ENCODE measurements at places on chromosomes 16 and 17.

DNA sequence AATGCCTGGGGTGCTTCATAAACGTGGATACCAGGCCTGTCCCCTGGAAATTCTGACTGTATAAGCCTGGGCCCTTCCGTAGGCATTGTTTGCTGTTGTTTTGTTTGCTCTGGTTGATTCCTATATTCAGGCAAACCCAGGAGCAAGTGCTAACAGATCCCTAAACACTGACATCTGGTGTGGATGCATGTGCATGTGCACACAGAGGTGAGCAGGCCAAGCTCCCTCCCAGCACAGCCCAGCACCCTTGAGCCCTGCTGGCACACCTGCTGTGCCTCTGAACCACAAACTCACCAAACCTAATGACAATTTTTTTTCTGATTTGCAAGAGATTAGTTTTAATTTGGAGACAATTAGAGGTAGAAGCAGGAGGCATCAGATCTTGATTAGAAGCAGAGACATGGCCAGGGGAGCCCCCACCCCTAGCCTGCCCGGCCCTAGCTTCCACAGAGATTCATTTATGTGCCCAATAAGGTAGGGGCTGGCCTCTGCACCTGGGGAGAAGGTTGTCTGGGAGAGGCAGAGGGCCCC lies 40.4 kb downstream of the TMEM132E start:
- DNase-seq, result no peak

DNA sequence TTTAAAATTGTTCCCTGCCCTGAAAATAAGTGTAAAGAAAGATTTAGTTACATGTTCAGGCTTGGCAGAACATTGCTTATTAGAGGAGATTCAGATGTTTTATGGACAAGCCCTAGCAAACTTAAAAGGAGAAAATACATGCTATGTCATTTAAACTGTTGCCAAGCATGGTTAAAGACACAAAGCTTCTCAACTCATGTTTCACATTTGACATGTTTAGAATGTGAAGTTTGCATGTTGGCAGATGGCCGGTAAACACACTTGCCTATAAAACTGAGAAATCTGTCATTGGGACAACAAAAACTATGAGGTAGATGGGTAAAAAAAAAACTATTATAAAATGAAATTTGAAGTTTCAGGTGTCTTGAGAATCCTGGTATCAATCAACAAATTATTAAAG lies 5.8 kb downstream of the KRTAP29-1 start:
- no peak for DNase-seq

GRCh38 chr16:27273670-27274423 lies 5.3 kb upstream of the NSMCE1 start:
- DNase-seq, result no peak

DNA sequence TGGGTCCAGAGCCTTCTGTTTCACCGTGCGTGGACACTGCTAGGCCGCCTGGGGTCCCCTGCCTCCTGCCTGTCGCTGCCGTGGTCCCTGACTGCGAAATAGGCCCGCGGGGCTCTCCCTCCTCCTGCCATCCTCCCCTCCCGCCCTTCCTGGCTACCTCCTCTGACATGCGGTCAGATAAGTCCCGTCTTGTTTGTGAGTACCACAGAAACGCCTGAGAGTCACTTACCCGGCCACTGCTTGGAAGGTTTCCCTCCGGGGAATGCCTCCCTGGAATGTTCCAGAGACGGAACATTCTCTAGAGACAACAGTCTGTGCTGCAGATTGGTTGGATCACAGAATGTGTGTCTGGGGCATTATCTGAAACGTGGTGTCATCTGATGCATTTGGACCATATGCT lies 22.7 kb downstream of the CIBAR2 start:
- no peak for DNase-seq

- DNase-seq, result no peak
Observed at GRCh38 chr16:64889446-64889845, 232.4 kb downstream of the CDH11 start.

DNA sequence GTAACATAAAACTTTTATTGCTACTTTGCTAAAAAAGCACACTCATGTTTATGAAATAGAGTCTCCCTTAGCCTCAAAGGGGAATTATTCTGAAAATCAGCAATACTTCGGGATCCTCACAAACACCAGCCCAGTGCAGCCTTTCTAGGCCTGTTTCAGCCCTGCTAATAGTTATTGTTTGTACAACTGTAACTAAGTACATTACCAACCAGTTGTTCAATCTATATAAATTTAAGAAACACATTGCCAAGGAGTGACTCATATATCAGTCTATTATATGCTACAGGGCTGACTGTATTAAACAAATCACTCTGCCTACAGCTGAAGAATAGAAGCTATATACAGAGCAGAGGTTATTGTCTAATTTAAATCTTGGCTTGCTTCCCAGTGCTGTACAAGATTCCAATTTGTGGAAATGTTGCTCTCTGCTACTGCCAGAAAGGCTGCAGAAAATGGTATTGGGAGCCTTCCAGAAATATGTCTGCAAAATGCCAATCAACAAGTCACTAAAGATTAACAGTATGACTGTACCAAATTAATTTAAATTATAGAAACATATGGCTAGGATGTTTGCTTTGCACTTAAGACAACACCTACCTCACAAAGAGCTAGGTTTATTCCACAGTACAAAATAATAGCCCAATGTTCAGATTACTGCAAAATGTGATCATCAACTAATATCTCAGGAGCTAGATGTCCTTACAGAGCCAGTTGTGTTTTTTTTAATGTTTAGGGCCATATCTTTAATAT lies 49.7 kb downstream of the TOX3 start:
- DNase-seq, result no peak

- DNase-seq, result no peak
Observed at GRCh38 chr16:3769013-3769412, 51.7 kb upstream of the TRAP1 start.

DNA sequence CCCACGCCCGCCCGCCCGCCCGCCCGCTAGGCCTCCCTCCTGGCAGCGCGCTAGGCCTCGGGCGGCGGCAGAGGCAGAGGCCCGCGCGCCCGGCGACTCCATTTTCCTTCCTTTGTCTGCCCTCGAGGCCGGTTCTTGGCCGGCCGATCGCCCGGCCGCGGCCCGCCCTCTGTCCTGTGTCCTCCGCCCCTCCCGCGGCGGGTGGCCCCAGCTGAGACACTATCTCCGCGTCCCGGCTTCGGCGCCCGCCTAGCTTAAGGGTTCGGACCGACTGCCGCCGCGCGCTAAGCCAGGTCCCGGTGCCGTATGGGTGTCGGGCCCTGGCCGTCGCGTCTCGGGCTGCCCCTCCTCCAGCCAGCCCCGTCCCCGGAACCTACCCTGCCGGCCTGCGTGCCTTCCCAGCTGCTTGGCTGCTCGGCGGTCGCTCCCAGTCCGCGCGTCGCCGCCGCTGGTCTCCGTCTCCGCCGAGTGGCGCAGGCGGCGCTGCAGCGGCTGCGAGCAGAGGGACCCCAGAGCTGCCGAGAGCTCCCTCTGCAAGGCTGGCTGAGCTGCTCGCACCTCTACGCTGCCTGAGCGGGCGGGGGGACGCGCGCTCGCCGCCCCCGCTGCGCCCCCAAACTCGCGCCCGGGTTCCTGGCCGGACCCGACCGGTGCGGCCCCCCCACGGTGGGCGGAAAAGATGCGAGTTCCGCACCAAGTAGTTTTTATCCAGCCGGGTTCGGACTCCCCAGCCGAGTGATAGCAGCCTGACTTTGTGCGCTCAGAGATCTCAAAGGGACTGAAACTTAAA lies 787 bp downstream of the CTCF start:
- DNase-seq, result peak; percentile 55

DNA sequence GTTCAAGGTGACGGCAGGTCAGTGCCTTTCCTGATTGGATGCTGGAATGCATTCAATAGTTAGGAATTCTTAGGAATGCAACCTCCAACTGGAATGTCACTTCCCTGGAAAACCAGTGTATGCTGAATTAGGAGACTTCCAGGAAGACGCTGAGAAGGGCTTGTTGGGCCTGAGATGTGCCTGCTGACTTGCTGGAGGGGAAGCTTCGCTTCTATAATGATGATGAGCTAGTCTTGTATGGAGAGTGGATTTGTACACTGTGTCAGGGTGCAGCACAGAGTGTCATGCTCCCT lies 45.6 kb downstream of the SMPD3 start:
- no peak for DNase-seq

- no peak for DNase-seq
Observed at GRCh38 chr17:48726916-48727286, 1.6 kb downstream of the HOXB13 start.

GRCh38 chr17:9244066-9245052 lies 223.0 kb downstream of the NTN1 start:
- no peak for DNase-seq

DNA sequence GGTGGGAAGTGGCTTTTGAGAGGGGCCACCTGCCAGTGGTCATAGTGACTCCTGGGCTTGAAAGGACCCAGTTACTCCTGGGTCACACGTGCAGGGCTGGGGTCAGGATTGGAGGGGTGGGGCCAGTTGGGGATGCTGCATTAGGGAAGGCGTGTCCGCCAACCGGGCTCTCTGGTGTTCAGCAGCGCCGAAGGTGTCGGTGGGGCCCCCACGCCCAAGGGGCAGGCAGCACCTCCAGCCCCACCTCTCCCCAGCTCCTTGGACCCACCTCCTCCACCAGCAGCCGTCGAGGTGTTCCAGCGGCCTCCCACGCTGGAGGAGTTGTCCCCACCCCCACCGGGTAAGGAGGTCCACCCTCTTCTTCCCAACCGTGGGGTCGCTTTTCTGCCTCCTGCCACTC lies 9.5 kb downstream of the ABI3 start:
- no peak for DNase-seq

- no peak for DNase-seq
Observed at GRCh38 chr17:33766721-33767120, 473.6 kb upstream of the ASIC2 start.

- DNase-seq, result peak; percentile 66
Observed at GRCh38 chr16:85330694-85331188, 218.5 kb upstream of the CIBAR2 start.

DNA sequence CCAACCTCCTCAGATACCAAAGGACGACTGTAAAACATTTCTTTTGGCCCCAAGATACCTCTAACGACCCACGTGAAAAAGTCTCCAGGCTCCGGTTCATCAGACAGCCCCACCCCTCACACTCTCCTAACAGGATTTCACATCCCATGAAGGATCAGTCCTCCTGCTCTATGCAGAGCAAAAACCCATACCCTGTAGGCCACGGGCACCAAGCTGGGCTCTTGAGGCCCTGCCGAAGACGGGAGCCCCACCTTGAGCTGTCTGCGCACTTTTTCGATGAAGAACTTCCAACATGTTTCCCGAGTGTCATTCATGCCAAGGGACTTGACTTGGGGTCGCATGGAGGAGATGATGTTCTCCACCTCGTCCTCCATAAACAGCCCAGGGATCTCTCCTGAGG lies 89.9 kb downstream of the PGS1 start:
- no peak for DNase-seq

GRCh38 chr16:86584071-86584685 lies 5.8 kb downstream of the FOXL1 start:
- no peak for DNase-seq

DNA sequence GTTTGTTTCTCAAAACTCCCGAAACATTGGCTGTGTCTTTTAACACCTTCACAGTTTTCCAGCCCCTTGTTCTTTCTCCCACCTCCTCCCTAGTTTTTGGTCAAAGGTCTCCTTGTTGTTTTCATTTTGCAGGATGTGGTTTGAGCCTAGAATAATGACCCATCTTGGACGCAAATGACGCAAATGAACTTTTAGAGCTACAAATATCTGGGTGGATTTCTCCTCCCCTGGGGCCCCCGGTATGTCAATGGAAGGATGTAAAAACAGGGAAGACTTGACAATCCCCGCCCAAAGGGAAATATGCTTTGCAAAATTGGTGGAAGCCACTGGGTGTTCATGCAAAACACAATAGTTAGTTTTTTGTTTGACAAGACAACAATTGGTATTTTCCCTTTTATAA lies 236.0 kb upstream of the IRX3 start:
- no peak for DNase-seq

DNA sequence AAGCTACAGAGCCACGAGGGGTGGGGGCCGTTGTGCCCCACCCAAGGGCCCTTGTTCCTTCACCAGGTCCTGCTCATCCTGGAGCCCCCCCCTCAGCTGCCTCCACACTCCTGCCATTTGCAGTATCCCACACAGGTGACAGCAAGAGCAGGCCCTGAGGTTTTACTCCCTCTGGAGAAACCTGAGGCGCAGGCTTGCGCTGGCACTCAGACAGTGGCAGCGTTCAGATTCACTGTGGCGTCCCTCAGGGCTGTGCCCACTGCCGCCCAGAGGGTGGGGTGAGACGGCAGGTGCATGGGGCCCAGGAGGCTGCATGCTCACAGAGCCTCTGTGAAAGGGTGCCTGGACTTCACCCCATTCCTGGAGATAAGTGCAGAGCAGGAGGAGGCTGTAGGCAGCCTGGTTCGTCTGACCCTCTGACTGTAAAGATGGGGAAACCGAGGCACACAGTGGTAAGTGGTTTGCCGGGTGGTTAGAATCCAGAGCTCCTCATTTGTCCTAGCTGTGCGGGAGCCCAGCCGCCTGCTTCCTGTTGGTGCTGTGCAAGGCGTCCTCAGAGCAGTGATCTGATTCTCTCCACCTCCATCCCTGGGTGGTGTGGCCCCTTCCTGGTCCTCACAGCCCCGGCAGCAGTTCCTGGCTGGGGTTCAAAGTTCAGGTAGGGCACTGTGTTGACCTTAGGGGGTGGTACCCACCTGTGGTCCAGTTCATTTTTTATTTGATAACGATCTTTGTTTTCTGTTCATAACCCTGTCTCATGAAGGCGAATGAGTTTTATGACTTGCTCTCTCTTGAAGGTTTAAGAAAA lies 1.6 kb downstream of the SPIRE2 start:
- DNase-seq, result no peak

GRCh38 chr16:27748868-27749546 lies 199.1 kb downstream of the KATNIP start:
- no peak for DNase-seq

GRCh38 chr16:23131036-23131435 lies 18.2 kb downstream of the USP31 start:
- DNase-seq, result no peak

GRCh38 chr17:64618848-64619247 lies 43.3 kb downstream of the SMURF2 start:
- no peak for DNase-seq

DNA sequence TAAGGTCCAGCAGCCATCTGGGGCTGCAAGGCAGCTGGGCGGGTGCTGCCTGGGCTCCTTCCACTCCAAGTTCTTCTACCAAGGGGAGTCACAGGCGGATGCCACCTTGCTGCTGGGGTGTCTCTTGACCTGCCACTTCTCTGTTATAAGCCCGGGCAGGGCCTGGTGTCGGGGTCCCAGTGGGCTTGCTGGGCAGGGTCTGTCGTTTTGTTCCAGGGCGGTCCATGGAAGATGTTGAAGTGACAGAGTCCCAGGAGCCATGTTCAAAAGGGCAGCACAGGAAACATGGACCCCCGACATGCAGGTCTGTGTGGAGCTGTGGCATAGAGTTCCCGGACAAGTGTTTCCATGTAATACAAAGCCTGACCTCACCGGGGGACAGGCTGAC lies 91.1 kb downstream of the TNFRSF13B start:
- no peak for DNase-seq

DNA sequence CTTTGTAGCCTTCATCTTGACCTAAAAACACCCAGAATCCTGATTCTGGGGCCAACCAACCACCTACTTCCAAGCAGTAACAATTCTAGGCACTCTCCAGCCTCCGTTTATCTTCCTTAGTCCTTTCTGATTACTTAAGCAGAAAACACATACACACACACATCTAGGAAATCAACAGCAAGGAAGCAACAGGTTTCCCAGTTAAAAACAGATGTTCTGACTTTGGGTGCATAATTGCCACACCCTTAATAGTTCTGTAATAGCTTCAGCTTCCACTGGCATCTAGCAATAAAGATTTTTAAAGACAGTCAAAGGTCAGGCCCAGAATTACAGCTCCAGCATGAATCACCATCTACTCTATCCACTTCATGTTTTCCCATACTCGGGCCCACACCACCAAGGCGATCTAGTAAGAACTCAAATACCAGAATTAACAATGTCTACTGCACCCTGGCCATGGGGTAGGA lies 2.6 kb downstream of the ARHGAP17 start:
- DNase-seq, result no peak

- DNase-seq, result no peak
Observed at GRCh38 chr17:65696739-65697394, 135.4 kb upstream of the AXIN2 start.
